ENCODE measurements at places on chromosomes 5 and 9.

- DNase-seq, result no peak
These were observed 18.5 kb downstream of the ATOX1 start for GRCh38 chr5:151739939-151740335.

DNA sequence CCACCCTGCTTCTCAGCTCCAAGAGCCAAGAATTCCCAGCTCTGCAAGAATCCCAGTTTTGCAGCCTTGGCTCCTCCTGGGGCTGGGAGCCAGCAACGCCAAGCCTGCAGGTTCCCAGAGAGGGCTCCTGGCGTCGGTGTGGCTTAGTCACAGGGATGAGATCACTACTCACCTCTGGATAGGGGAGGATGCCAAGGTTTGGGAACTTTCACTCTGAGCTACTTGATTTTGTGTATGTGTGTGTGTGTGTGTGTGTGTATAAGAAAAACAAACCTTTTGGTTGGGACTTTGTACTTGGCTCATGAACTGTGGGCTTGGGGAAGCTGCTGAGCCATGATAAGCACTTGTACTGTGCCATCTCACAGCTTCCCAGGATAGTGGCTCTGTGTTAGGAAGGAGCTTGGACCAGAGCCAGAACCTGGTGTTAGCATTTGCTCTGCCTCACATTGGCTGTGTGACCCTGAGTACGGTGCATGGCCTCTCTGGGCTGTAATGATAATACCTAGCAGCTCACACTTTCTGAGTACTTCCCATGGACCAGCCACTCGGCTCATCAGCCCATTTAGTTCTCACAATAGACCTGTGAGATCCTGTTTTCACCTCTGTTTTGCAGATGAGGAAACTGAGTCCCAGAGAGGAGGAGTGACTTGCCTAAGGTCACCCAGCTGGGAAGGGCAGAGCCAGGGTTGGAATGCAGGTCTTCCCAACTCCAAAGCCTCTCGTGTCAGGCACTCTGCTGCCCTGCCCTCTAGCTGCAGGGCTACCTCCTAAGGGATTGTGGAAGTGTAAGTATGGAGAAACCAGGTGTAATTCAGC lies 41.4 kb upstream of the DAB2IP start:
- DNase-seq, result no peak

- no peak for DNase-seq
These were observed 87.9 kb downstream of the ANKH start for GRCh38 chr5:14783691-14784090.

GRCh38 chr5:110757118-110757729 lies 18.4 kb downstream of the SLC25A46 start:
- DNase-seq, result no peak

DNA sequence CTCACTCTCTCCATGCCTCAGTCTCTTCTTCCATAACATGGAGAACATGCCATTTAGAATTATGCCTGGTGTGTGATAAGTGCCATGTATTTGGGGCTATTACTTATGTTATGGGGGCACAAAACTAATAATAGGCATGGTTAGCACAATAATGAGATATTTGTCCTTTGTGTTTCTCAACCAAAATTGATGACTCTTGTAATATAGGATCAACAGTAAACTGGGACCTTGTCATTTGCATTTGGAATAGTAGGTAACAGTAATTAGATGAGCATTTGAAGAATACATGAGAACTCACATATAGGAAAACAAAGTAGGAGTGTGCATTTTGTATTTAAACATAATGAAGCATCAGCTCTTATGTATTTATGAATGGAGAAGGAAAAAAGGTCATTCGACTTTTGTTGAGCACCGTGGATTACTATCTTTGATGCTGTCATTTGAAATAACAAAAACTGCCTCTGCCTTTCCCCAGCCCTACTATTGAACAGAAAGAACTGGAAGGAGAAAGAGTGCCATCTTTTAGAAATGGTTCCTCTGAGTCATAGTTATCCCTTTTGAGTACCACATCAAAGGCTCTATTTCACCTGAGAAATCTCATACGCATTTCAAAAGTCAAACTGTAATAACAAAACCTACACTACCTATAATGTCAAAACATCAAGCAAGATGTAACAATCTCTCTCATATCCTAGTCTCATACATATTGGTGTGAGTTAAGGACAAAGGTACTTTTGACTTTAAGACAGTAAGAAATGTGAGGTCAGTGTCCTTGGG lies 655.2 kb downstream of the PDE4D start:
- DNase-seq, result no peak

- DNase-seq, result no peak
These were observed 43.9 kb upstream of the CEP72 start for GRCh38 chr5:568061-568781.

- no peak for DNase-seq
These were observed 18.1 kb downstream of the SLC12A2 start for GRCh38 chr5:128101676-128102075.

DNA sequence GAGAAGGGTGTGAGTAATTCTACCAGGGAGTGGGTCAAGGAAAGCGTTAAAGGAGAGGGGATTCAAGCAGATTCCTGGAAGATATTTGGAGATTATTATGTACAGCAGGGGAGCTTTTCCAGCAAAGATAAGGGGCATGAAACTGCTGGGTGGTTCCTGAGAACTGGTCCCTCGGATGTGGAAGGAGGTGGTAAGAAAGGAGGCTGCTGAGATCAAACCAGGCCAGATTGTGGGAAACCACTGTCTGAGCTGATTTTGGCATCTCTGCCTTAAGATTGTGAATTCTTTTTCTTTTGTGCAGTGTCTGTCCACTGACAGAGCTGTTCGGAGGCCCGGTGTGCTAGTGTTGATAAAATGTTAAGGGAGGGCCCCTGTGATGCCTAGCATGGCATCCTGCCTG lies 45.4 kb downstream of the SNX30 start:
- DNase-seq, result no peak
